A549 treated with CORT108297 at 1 μM for 4 hours (cell line): ENCODE measurements at places on chromosomes 6 and 20. TPM values are rescaled to one million over a fixed set of nuclear protein-coding genes. Genes with fewer than 3 reads are reported as not detected.

The TFAP2D gene
- total RNA-seq: not detected in 5 replicates

The DZANK1 gene
- total RNA-seq: 2.7 to 3.0 TPM (median 2.8 TPM) in 5 replicates

The RIPOR2 gene
- 0.08 to 0.12 TPM (median 0.08 TPM) in 4 of 5 replicates, not detected in the other for total RNA-seq

The RIMS4 gene
- total RNA-seq: 1.2 to 1.9 TPM (median 1.5 TPM) in 5 replicates

The AAR2 gene
- total RNA-seq: 39.2 to 44.3 TPM (median 42.2 TPM) in 5 replicates

The MAP1LC3A gene
- 16.6 to 31.0 TPM (median 26.7 TPM) in 5 replicates for total RNA-seq

The PLCB4 gene
- 12.5 to 18.1 TPM (median 14.7 TPM) in 5 replicates for total RNA-seq

The SNX21 gene
- total RNA-seq: 8.6 to 11.7 TPM (median 11.0 TPM) in 5 replicates

The L3MBTL1 gene
- 1.1 to 1.9 TPM (median 1.4 TPM) in 5 replicates for total RNA-seq

The KLC4 gene
- 5.9 to 8.6 TPM (median 7.6 TPM) in 5 replicates for total RNA-seq

The RPS6KA2 gene
- total RNA-seq: 0.07 to 0.30 TPM (median 0.08 TPM) in 5 replicates
